ENCODE measurements at places on chromosomes 3 and 15.

DNA sequence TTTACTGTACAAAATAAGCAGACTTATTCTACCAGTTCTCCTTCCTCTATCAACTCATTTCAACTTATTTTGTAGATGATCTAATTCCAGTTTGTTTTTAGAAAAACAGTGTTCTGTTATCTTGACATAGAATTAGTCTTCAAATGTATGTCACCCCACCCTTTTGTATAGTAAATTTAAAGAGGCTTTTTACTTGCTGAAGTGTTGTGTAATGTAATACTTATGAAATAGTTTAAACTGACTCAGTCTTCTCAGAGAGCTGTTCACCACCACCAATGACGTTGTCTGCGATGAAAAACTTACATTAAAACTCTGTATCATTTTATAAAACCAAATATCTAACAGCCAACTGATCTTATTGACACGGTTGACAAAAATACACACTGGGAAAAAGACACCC lies 82.9 kb downstream of the RAP2B start:
- DNase-seq, result no peak

- no peak for DNase-seq
Measured at GRCh38 chr15:22947101-22948000, 32.8 kb downstream of the CYFIP1 start.

DNA sequence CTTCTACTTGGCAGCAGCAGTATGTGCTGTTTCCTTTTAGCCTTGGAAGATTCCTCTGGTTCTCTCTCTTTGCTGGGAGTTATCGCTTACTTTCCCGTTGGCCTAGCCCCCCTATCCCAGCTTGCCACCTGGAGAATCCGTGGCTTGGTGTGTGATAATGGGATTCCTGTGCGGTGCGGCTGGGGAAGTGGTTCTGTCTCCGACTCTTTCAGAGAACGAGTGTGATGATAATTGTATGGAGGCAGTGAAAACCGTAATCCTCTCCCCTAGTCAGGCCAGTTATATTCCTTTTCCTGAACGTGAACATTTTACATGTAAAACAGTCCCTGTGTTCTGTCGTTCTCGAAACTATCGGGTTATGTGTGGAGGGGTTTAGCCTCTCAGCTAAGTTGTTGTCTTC lies 300.1 kb upstream of the C2CD4B start:
- no peak for DNase-seq

- DNase-seq, result no peak
Measured at GRCh38 chr3:10373686-10374261, 52.9 kb upstream of the SEC13 start.

- no peak for DNase-seq
Measured at GRCh38 chr15:51129535-51130188, 35.0 kb upstream of the TNFAIP8L3 start.

DNA sequence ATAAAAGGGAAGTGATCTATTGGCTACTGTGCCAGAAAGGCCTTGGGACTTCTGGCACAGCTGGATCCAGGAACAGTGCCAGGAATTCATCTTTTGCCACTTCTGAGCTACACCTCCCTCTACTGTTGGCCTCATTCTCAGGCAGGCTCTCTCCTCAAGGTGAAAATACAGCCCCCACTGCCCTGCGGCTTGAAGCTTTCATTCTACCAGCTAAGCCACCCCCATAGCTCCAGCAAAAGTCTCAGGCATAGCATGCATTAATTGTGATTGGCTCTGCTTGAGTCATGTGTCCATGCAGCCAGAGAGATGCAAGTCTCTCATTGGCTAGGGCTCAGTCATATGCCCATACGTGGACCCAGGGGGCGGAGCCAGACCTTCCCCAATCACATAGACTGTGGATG lies 142.4 kb downstream of the TPRA1 start:
- DNase-seq, result no peak
